ENCODE measurements at places on chromosomes 11 and 22.
A peak's percentile ranks its signal among the peaks of the same experiment; 100 is the strongest.

- DNase-seq, result no peak
These were observed 76.0 kb upstream of the RRM1 start for GRCh38 chr11:4018641-4019040.

DNA sequence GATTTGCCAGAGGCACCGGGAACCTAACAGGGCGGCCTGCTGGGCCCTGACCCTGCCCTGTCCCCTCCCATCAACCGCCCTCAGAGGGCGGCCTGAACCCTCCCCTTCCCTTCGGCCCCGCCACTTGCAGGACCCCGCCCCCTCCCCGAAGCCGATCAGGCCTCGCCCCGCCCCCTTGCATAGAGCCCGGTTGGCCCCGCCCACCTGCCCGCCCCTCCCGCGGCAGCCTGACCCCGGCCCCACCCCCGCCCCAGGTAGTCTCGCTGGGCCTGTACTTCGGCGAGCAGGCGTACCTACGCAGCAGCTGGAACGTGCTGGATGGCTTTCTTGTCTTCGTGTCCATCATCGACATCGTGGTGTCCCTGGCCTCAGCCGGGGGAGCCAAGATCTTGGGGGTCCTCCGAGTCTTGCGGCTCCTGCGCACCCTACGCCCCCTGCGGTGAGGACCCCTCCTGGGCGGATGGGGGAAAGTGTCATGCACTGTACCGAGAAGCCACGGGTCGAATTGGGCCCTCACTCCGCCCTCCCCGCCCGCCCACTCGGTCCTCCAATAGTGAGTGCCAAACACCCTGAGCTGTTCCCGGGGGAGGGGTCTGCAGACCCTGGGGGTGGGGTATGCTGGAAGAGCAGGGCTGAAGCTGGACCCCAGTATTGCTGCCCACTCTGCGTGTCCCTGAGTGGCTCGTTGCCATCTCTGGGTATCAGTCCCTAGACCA lies 94.1 kb downstream of the CACNA1I start:
- peak; percentile 73 for DNase-seq

DNA sequence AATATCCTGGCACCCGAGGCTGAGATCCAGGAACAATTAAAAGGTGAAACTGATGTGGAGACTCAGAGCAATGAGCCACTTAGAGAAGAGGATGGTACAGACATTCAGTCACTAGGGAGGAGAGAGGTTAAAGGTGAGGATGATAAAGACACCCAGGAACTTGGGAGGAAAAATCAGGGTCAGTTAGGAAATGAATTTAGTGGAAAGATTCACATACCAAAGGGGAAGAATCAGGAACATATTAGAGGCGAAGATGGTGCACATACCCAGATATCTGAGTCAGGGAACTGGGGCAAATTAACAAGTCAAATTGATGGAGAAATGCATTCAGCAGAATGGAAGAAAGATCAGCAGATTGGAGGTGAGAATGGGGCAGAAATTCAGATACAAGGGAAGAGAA lies 4.1 kb upstream of the MEI1 start:
- DNase-seq, result no peak

GRCh38 chr22:41598891-41599635 lies 9.4 kb upstream of the PMM1 start:
- DNase-seq, result peak; percentile 48

GRCh38 chr11:44248109-44248508 lies 61.8 kb downstream of the ALX4 start:
- DNase-seq, result no peak

DNA sequence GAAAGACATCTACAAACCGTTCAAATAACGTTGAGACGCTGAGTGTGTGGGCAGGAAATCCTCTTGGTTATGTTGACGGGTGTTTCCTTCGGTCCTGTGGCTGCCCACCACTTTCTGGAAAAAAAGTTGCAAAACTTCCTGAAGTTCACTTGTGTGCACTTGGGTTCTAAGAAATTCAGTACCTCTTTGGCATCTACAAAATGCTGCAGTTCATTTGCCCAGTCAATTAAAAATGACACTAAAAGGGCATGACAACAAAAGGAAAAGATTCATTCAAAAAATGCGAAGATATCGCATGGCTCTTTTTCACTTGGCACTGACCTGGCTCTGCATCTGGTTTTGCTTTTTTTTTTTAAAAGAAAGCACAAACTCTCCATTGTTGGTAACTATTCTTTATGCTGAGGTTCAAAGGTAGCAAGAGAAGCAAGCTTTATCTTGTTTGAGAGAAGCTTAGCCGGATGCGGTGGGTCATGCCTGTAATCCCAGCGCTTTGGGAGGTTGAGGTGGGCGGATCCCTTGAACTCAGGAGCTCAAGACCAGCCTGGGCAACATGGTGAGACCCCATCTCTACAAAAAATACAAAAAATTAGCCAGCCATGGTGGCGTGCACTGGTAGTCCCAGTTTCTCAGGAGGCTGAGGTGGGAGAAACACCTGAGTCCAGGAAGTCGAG lies 10.6 kb upstream of the XBP1 start:
- DNase-seq, result no peak

Data from erythroblast (primary cell).